ENCODE measurements at places on chromosomes 4 and X.
A peak's percentile ranks its signal among the peaks of the same experiment; 100 is the strongest.

DNA sequence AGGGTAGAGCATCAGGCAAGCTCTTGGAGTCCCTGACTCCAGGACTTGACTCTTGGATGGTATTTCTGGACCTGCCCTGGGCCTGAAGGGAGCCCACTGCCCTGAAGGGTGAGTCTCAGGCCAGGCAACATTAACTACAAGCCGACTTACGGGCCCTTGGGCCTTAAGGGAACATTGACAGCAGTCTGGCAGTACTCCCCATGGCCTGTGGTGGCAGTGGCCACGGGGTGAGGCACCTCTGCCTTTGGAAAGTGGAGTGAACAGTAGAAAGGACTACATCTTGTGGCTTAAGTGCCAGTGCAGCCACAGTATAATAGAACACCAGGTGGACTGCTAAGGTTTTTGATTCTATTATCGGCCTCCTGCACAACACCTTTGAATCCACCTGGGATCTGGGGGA is 36.3 kb downstream of the SH3BGRL start:
- no peak for DNase-seq

DNA sequence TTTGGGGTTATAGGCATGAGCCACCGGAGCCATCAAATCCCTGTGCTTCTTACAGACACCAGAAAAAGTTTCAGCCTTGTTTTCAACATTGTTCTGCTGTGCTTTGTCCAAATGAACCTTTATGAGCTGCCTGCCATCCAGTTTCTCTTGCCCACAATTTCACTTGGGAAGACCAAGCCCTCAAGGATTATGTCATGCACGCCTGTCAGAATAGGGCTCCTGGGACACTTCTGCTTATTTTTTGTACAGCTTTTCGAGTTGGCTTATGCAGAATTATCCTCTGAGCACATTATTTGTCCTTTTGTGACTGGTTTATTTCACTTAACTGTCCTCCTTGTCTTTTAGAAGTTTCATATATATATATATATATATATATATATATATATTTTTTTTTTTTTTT is 16.2 kb downstream of the UBE2K start:
- DNase-seq = no peak

- DNase-seq = no peak
Measured at GRCh38 chr4:87006426-87006675, 71.5 kb downstream of the AFF1 start.

GRCh38 chrX:30680618-30681017 is 27.4 kb downstream of the GK start:
- no peak for DNase-seq

DNA sequence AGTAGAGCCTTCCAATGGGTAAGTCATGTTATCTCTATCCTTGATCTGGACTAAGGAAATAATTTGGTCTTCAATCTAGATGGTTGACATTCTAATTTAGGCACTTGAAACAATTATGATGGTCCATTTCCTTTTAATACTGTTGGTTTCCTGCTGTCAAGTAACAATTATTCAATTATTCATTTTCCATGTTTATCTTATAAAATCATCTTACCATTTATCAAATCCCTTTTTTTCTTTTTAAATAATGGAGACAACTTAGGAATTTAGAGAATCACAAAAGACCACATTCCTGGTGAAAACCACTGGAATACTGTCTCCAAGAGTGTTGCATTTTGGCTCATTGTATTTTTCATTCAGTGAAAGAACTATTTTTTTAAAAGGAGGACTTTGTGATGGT is 148.7 kb upstream of the CTSO start:
- DNase-seq = no peak

GRCh38 chr4:3203971-3204431 is 45.0 kb upstream of the MSANTD1 start:
- peak; percentile 56 for DNase-seq
